ENCODE measurements at places on chromosomes 4 and X.

GRCh38 chr4:131382839-131383238 is 1766.3 kb upstream of the PCDH10 start:
- DNase-seq: no peak

GRCh38 chr4:61070269-61070668 is 129.9 kb upstream of the ADGRL3 start:
- no peak for DNase-seq

- DNase-seq: no peak
Observed at GRCh38 chr4:156537286-156537685, 434.3 kb downstream of the PDGFC start.

- DNase-seq: no peak
Observed at GRCh38 chr4:61614231-61614630, 414.1 kb downstream of the ADGRL3 start.

DNA sequence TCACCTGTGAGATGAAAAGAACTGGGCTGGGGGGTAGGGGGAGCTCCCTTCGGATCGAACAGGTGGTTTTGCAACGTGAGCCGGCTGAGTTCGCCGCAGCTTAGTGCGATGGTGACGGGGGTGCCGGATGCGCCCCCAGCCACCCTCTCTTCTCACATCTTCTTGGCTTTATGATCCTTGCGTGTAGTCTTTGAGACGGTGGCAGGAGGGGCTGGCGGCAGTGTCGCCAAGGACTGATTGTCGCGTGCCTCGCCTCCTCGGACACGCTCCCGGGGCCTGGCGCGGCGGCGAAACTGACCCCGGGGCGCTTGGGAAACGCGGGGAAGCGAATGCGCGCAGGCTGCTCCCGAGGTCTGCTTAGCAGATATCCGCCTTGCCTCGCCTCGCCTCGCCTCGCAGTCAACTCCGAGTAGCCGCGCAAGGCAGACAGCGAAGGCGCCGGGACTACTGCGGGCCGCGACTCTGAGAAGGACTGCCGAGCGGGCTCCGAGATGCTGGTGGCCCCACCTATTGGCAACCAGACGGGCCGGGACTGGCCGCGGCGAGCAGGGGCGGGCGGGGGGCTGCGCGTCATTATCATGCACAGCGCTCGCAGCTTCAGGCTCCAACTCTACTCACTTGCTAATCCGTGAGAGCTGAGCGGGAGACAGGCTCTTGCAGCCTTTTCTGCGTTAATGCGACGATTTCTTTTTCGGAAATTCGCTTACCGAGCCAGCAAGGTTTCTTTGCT is 1.5 kb downstream of the GRID2 start:
- DNase-seq: no peak

- DNase-seq: no peak
Observed at GRCh38 chr4:123412091-123412505, 15.5 kb downstream of the SPRY1 start.

DNA sequence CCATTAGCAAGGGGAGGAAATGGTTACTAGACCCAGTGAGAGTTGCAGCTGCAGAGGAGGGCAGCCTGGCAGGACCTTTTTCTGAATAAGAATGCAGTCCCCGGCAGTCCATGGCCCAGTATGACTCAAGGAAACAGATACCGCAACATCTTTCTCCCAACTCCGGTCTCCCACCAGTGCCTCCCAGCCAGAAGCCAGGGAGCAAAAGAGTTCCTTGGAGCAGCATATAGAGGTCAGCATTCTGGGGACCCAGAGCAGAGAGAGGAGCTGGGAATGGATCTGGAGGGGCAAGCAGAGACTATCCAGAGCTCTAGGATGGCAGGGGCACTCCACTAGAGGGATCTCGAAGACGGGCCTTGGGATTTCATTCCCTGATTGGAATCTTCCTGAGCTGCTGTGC is 339.2 kb upstream of the AADAT start:
- no peak for DNase-seq

DNA sequence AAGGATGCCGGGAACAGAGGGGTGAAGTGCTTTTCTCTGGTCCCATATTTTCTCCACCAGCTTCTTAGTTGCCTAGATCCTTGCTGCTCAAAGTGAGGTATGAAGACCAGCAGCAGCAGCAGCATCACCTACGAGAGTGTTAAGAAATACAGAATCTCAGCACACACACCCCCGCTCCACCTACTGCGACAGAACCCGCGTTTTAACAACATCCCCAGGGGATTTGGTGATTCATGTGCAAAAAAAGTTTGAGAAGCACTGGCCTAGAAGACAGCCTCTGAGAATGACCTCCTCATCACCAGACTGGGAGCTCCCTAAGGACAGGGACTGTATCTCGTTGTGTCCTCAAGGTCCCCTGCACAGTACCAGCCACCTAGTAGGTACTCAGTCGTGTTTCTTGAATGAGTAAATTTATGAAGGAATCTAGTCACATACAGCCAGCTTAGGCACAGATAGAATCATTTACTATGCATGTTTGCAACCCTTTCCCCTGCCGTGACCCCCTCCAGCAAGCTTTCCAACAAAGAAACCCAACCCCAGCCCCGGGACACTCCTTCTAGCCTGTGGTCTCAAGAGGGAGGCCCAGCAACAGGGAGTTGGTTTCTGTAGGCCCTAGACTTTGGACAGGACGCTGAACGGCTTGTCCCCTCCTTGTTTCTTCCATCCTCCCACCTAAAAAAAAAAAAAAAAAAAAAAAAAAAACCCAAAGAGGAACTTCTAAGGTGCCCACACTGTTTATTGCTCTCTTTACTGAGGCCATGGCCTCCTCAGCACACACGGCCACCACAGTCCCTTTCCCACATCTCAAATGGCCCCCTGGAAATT is 21.5 kb downstream of the RTL5 start:
- no peak for DNase-seq

DNA sequence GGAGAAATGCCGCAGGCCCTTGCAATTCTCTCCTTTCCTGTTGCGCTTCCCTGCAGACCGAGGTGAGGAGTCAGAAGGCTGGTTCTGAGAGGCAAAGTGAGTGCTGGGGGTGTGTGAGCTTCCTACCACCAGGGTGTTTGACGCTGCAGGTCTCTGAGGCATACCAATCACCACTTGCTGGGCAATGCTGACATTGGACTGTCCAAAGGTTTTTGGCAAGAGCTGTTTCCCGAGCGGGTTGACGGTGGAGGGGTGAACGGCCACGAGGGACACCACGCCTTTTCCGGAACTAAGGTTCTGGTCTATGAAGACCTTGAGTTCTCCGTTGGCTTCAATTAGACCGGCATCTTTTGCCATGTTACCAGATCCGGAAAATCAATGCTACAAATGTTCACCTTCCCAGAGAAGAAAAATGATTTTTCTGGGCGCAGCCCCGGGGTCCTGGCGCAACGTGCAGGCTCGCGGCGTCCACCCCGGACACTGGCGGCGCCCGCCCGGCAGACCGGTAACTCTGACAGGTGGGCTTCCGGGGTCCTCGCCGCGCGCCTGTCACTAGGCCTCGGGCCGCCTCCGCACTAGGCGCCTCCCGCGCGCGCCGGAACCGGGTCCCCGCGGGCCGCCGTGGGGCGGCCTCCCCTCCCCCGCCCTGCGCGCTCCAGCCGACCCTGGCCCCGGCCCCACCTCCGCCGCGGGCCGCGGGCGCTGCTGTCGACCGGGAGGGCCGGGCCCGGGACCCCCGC is 44.9 kb upstream of the FAM47C start:
- no peak for DNase-seq

DNA sequence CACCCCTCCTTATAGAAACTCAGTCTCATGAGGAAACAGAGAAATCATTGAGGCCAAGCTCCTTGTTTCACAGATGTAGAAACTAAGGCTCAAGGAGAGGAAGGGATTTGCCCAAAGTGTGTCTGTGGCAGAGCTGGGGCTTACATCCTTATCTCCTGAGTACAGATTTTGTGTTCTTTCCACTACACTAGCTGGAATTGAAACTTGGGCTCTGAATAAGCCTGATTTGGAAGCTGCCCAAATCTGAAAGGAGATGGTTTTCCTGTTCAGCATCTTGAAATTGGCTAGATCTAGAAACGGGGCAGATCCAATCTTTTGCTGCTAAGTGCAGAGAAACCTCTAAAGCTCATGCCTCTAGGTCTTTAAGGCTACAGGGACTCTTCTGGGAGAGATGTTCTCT is 24.3 kb downstream of the AWAT2 start:
- no peak for DNase-seq

DNA sequence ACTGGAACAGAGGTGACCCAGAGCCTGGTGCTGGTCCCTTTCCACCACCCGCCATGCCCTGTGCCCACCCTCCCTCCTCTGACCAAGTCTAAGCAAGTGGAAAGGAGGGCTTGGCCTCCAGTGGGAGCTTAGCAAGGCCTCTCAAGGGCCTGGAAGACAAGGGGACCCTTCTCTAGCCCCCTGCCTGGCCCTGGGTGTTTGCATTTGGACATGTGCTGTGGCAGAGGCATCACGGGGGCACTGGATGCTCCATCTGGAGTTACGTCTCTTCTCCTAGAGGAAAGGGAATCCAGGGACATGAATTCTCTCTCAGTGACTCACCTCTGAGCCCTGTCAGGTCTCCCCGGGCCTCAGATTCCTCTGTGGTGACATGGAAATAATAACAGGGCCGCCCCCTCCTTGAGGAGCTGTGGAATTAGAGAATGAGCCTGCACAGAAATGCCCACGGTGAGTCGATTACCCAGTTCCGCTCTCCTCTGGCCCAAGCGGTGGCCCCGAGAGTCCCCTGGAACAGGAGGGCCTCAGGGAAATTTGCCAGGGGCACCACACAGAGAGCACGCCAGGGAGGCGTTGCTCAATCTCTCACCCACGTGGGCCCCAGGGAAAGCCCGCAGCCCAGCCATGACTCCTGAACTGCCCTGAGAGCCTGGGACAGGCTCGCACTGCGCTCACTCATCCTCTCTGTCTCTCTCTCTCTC is 189.6 kb downstream of the BCOR start:
- DNase-seq: no peak

DNA sequence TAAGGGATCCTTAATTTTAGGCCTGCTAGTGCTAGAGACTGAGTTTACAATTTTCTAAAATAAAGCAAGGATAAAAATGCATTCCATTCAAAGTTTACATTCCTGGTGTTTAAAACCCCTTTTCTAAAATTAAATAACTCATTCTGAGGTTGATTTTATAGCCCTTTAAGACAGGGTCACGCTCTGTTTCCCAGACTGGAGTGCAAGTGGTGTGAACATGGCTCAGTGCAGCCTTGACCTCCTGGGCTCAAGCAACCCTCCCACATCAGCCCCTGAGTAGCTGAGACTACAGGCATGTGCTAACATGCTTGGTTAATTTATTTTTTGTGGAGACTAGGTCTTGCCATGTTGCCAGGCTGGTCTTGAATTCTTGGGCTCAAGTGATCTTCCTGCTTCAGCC is 6.8 kb upstream of the CDKL2 start:
- DNase-seq: no peak

DNA sequence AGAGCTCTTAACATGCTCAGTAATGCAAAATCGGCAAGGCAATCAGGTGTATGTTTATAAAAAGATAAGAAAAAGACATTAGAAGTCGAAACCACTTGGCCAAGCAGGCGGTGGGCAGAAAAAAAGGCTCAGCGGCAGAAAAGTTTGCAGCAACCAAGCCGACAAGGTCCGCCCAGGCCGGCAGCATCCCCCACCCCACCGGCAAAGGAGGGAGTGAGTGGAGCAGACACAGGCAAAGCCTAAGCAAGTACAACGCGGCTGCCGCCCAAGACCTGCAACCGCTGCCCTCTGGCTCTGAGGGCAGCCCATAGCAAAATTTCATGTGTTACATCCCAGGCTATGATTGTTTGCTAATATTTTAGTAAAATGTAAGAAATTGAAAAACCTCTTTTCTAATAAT is 125.4 kb upstream of the ZCCHC13 start:
- no peak for DNase-seq

- no peak for DNase-seq
Observed at GRCh38 chr4:183354219-183354618, 32.0 kb upstream of the CLDN24 start.

- DNase-seq: no peak
Observed at GRCh38 chr4:138977524-138977923, 38.1 kb upstream of the NOCT start.

DNA sequence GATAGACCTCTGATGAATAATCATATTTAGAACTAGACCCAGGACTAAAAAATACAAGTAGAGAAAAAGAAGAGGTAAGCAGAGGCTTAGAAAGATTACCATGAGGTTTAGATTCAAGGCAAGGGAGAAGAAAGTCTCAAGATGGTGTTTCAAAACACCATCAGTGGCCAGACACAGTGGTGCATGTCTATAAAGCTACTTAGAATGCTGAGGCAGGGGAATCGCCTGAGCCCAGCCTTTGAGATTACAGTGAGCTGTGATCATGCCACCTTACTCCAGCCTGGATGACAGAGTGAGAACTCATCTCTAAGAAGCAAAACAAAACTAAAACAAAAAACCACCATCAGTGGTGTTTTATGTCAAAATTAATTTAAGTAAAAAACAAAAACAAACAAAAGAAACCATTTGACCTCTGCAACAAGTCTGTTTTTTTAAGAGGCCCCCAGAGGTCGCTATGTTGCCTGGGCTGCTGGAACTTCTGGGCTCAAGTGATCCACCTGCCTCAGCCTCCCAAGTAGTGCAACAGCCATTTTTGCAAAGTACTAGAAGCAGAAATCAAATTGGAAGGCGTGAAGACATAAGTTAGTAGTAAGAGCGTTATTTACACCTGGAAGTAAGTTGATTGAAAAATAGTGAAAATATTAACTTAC is 784.3 kb downstream of the ADGRL3 start:
- no peak for DNase-seq

GRCh38 chr4:130238121-130238520 is 1142.2 kb downstream of the C4orf33 start:
- no peak for DNase-seq

DNA sequence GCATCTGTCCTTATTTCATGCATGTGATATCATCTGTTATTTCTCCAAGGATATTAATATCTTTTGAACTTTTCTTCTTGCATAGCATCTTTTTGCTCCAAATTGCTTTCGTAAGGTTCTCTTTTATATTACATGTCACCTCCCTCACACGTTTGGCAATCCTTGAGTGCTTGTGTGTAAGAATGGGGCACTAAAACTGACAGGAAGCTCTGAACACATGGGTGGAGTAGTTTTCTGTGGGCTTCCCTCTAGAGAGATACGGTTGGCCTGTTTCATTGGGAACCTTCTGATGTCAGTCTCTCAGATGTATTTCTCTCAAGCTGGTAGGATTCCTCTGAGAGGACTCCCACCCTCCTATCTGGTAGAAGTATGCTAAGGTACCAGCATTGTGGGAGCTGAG is 223.0 kb downstream of the MID1 start:
- DNase-seq: no peak

DNA sequence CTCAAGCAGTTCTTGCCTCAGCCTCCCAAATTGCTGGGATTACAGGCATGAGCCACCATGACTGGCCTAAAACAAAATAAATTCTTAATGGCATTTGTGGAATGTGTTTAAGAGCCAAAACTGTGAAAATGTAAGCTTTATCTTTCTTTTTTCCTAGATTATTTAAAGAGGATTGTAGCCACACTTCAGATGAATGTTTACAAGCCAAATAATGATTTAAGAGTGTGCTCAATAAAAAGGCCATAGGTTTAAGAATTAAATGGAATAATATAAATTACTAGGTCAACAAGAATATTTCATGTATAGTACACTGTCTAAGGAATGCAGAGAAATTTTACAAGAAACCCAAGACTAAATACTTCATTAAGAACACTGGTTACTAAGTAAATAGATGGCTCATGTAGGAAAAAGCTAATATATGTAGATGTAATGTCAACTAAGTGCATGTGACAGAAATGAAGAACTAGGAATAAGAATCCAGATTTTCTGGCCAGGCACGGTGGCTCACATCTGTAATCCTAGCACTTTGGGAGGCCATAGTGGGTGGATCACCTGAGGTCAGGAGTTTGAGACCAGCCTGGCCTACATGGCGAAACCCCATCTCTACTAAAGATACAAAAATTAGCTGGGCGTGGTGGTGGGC is 21.3 kb upstream of the UGDH start:
- DNase-seq: no peak
